Neural crest cell (in vitro differentiated cells): ENCODE measurements at places on chromosomes 1 and 21.

GRCh38 chr1:248730507-248731335 is 24.8 kb downstream of the LYPD8 start:
- peaks cover 7% of the 10 kb centered on the region for H3K36me3 ChIP-seq
- no peaks in the 10 kb centered on the region for H3K27me3 ChIP-seq
- H3K4me1 ChIP-seq, result no peaks in the 10 kb centered on the region
- no peak overlapping the region for H3K4me3 ChIP-seq
- DNase-seq, result no peak
- no peak overlapping the region for H3K27ac ChIP-seq

DNA sequence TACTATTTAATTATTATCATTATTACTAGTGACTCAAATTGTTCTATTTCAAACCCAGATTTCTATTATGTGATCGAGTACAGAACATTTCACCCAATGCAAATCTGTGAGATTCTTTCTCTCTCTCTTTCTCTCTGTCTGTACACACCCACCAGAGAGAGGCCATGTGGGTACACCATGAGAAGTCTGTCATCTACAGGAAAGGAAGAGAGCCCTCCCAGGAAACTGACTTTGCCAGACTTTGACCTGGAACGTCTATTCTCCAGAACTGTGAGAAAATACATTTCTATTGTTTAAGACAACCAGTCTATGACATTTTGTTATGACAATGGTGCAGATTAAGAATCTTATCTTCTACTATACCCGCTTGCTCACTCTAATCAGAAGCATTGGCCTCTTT is 1091.6 kb downstream of the TTLL7 start:
- H3K27ac ChIP-seq, result no peak overlapping the region
- H3K4me1 ChIP-seq, result no peaks in the 10 kb centered on the region
- no peaks in the 10 kb centered on the region for H3K36me3 ChIP-seq
- no peaks in the 10 kb centered on the region for H3K27me3 ChIP-seq

GRCh38 chr1:200305806-200306205 is 104.0 kb downstream of the ZNF281 start:
- DNase-seq, result no peak
- peaks cover 11% of the 10 kb centered on the region for H3K4me1 ChIP-seq
- no peaks in the 10 kb centered on the region for H3K36me3 ChIP-seq
- no peak overlapping the region for H3K27ac ChIP-seq
- no peak overlapping the region for H3K4me3 ChIP-seq

DNA sequence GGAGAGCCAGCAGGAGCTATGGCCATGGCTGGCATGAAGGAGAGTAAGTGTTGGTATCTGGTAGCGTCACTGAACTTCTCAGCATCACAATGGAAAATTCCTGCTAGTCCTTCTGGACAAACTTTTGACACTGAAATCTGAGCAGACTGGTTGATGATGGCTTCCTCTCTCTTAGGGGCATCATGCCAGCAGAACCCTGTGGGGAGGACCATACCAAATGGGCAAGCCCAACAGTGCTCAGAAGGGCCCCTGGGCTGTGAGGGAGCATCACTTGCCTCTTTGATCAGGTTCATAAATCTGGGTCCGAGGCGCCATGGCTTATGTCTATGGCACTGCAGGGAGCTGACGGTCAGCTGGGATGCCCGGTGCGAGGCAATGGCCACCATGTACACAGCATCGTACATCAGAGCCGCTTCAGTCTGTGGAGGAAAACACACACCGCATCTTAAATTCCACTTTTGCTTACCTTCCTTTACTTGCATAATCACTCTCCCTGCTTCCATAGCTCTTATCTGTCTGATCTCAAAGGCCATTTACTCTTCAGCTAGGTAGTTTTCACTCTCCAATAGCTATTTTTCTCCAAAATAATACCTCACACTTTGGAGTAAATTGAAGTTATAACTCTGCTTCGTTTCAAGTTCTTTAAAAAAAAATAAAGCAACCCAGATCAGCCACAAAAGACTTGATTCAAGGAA is 297.1 kb downstream of the GRIK1 start:
- no peaks in the 10 kb centered on the region for H3K4me1 ChIP-seq
- no peaks in the 10 kb centered on the region for H3K36me3 ChIP-seq
- no peak overlapping the region for H3K4me3 ChIP-seq
- no peak for DNase-seq

DNA sequence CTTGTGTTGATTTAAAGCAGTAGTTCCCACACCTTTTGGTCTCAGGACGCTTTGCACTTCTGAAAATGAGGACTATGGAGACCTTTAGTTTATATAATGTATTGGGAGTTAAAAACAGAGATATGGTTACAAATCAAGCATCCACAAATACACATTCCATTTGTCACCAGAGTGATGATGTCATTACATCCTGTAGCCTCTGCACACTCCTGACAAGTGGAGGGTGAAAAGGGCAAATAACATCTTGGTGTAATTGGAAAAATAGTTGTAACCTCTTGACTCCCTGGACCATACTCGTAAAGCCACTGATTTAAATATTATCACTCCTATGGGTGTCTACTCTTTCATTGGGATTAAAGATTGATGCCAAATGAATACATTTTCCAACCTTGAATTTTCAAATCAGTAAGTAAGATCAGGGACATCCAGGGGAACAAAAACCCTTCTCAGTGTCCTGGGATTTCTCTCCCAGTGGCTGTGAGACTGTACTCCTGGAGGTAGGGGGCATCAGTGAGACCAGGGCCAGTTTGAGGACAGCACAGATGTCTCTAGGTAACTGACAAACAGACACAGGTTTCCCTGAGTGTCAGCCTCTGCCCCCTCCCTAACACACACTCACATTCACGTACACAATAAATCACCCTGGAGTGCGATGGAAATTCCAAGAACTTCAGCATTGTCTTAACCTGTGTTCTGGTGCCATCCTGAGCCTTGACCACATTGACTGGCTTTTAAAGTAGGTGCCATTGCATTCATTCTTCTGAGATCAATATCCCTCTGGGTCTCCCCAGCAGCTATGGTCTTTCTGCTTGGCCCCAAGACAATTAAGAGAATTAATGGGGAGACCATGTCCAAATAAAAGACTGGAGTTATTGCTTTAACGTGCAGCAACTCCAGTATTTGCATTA is 63.0 kb downstream of the NR5A2 start:
- no peaks in the 10 kb centered on the region for H3K36me3 ChIP-seq
- no peak overlapping the region for H3K27ac ChIP-seq
- no peak for DNase-seq

DNA sequence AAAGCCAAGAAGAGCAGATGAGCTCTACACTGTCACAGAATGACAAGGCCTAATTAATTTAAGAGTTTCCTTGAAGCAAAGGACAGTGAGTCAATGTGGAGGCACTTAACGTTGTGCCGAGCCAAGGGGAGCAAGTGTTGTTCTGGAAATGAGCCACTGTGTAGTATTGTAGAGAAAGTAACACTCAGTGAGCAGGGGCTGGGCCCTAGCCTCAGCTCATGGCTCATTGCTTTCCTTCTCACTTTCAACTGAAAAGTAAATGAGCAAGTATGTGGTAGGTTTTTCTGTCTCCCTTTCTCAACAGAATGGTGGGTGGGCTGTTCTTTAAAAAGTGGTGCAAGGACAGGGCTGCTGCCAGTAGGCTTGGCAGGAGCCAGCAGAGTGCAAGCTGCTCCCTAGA is 11.8 kb upstream of the KIAA0040 start:
- H3K4me1 ChIP-seq, result no peaks in the 10 kb centered on the region
- H3K36me3 ChIP-seq, result no peaks in the 10 kb centered on the region
- no peak for DNase-seq
- H3K27ac ChIP-seq, result no peak overlapping the region
- no peak overlapping the region for H3K4me3 ChIP-seq

DNA sequence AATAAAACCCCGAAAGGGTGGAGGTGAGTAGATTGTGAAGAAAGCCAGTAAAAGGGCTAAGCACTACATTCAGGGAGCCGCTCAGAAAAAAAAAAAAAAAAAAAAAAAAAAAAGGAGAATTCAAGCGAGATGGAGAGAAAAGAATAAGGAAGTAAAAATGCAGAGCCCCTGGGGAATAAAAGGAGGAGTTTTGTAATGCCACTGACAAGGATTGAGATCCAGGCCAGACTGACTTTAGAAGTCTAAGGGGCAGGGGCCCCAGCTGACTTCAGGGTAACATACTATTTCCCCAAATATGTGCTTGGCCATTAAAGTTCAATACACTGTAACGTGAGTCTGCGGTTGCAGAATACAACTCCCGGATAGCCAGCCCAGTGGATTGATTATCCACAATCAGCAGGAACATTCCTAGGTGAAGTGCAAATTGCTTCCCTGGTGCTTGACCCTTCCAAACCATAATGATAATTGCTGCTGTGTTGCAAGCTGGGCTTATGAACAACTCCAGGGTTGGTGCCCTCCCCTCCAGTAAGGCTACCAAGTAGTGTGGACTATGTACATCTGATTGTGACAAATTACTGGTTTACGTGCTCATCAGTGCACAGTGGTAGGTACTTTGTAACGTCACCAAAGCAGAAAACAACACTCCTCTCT is 30.7 kb upstream of the RRP15 start:
- H3K36me3 ChIP-seq, result no peaks in the 10 kb centered on the region
- no peaks in the 10 kb centered on the region for H3K27me3 ChIP-seq
- H3K4me3 ChIP-seq, result no peak overlapping the region
- peaks cover 8% of the 10 kb centered on the region for H3K4me1 ChIP-seq

DNA sequence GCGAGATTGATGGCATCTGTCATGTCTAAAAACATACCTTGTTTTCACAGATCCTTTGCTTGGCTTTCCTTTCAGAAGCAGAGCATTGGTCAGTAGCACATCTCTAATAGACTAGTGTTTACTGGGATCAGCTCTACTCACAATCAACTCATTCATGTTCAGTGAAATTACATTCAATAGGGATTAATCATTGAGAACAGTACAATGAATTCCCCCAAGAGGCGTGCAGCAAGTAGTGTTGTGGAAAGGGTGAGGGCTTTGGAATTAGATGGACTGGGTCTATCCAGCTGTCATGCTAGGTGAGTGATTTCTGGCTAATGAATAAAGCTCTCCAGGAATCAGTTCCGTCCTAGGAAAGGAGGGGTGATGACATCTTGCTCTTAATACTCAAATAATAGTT is 155.2 kb upstream of the COA6 start:
- H3K27me3 ChIP-seq, result peaks cover 39% of the 10 kb centered on the region
- DNase-seq, result no peak
- H3K27ac ChIP-seq, result peak overlapping the region; percentile 20
- peaks cover 26% of the 10 kb centered on the region for H3K4me1 ChIP-seq

DNA sequence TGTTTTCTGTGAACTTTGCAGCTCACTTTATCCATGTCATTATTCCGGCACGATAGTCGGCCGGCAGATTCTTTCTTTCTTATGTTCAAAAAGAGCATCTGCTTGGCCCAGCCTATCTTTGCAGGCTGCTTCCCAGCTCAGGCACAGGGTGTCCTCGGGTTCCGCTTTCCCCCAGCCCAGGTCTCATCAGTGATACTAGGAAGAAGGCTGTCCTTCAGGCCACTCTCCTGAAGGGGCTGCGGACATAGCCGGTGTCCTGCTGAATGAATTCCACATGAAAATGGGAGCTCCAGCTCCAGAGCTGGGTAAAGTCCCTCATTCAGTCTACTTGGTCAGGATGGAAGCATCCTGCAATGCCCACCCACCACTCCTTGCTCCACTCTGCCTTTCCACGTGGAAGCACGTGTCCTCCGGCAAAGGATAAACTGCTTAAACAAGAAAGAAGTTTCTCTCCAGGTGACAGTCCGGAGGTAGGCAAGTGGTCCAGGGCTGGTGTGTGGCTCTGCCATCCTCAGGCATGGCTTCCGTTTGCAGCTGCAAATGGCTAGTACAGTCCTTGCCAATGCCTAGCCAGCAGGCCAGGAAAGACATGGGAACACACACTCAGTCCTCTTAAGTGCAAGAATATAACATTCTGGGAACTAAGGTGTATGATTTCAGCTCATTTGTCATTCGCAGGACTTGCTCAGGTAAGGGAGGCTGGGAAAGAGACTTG is 161.0 kb downstream of the TRIM33 start:
- DNase-seq, result no peak
- H3K27ac ChIP-seq, result no peak overlapping the region
- no peaks in the 10 kb centered on the region for H3K36me3 ChIP-seq
- H3K4me3 ChIP-seq, result no peak overlapping the region
- no peaks in the 10 kb centered on the region for H3K27me3 ChIP-seq
- peaks cover 8% of the 10 kb centered on the region for H3K4me1 ChIP-seq

GRCh38 chr21:31997191-31997590 is 124.4 kb downstream of the HUNK start:
- H3K27me3 ChIP-seq, result no peaks in the 10 kb centered on the region
- H3K4me3 ChIP-seq, result no peak overlapping the region
- peak overlapping the region; percentile 88 for H3K27ac ChIP-seq
- H3K36me3 ChIP-seq, result peaks cover 24% of the 10 kb centered on the region

DNA sequence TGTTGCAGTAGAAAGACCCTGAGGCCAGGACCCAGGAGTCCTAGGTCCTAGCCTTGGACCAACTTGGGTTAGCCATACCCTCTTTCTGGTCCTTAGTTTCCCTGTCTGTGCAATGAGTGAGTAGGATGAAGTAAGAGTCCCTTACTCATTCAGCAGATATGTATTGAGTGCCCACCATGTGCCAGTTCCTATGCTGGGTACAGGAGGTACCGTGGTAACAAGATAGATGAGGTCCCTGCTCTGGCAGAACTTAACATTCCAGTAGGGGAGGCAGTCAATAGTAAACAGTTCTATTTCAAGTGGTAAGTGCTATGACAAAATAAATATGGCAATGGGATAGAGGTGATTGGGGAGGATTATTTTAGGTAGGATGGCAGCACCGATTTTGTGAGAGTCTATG is 18.3 kb upstream of the PARS2 start:
- no peaks in the 10 kb centered on the region for H3K36me3 ChIP-seq
- H3K4me1 ChIP-seq, result no peaks in the 10 kb centered on the region
- H3K27me3 ChIP-seq, result peaks cover 56% of the 10 kb centered on the region
- H3K4me3 ChIP-seq, result no peak overlapping the region
- no peak for DNase-seq

- H3K4me3 ChIP-seq, result no peak overlapping the region
- H3K4me1 ChIP-seq, result peaks cover 48% of the 10 kb centered on the region
- H3K27ac ChIP-seq, result no peak overlapping the region
- no peaks in the 10 kb centered on the region for H3K36me3 ChIP-seq
These were observed 171.8 kb upstream of the IVNS1ABP start for GRCh38 chr1:185488808-185489207.

DNA sequence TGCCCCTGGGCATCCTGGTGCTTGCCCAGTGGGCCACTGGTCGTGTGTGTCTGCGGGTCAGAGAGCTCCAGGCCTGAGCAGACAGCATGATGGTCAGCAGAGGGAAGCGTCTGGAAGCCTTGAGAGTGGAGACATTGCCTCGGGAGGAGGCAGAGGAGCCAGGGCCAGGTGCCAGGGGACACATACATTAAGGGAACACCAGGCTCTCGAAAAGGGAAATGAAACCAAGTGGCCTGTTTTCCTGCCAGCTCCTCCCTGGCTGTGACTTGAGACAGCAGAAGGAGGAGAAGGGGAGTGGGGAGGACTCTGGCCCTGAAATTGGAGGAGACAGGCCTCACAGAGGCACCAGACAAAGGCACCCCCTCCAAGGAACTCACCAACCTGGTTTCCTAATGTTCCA is 62.4 kb upstream of the LRP8 start:
- no peak for DNase-seq
- H3K36me3 ChIP-seq, result no peaks in the 10 kb centered on the region
- peaks cover 25% of the 10 kb centered on the region for H3K4me1 ChIP-seq
- no peaks in the 10 kb centered on the region for H3K27me3 ChIP-seq
- H3K4me3 ChIP-seq, result no peak overlapping the region
- no peak overlapping the region for H3K27ac ChIP-seq
